ENCODE measurements at places on chromosomes 16 and 17.

DNA sequence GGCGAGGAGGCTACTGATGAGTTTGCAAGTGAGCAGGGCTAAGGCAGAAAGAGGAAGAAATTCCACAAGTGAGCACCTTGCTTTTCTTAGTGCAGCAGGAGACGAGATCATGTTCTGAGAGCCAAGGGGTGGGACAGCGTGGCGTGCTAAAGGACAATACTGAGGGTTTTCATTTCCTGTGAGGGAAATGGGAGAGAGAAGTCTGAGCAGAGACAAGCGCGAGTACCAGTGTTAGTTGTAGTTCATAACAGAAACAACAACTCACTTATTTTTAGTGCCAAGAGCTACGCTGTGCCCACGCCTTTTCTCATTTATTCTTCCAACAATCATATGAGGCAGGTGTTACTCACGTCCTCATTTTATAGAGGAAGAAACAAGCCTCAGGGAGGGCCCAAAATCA, 2.3 kb downstream of the SPACA3 start:
- no peak for DNase-seq

DNA sequence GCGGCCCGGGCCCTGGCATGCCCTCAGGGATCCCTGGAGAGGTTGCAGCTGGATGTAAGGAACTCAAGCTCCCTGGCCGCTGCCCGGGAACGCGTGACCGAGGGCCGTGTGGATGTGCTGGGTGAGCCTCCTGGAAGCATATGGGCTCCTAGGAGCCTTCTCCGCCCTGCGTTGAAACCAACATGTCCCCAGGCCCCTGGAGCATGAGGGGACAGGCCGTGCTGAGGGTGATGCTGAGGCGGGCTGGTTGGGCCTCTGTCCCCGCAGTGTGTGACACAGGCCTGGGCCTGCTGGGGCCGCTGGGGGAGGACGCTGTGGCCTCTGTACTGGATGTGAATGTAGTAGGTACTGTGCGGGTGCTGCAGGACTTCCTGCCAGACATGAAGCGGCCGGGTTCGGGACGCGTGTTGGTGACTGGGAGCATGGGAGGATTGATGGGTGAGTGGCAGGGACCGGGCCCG, 5.7 kb upstream of the HSD17B1 start:
- no peak for DNase-seq

DNA sequence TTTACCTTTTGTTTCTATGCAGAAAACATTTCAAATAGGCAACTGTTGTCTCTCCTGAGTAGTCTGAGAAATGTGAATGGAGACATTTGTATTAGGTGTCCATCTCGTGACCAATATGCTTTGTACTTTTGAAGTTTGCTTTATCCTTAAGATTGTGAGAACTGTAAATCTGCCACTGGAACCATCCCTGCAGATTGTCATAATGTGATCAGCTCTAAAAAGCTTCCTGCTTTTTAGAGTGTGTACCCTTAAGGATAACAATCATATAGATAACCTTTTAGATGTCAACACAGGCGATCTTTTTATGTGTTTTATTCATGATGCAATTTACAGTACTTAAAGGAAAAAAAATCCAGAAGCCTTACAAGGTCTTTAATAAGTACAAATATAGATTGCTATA, 63.5 kb downstream of the PRKCA start:
- DNase-seq = no peak

DNA sequence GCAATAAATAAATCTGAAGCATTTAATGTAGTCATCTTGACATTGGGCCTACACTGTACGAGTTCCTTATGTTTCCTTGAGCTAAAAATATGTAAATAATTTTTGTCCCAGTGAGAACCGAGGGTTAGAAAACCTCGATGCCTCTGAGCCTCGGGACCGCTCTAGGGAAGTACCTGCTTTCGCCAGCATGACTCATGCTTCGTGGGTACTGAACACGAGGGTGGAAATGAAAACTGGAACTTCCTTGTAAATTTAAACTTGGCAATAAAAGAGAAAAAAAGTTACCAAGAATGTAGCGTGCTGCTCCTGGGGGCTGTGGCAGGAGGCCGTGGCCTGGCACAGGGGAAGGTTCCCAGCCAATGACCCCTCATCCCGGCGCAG, 74.1 kb downstream of the SOCS1 start:
- no peak for DNase-seq

DNA sequence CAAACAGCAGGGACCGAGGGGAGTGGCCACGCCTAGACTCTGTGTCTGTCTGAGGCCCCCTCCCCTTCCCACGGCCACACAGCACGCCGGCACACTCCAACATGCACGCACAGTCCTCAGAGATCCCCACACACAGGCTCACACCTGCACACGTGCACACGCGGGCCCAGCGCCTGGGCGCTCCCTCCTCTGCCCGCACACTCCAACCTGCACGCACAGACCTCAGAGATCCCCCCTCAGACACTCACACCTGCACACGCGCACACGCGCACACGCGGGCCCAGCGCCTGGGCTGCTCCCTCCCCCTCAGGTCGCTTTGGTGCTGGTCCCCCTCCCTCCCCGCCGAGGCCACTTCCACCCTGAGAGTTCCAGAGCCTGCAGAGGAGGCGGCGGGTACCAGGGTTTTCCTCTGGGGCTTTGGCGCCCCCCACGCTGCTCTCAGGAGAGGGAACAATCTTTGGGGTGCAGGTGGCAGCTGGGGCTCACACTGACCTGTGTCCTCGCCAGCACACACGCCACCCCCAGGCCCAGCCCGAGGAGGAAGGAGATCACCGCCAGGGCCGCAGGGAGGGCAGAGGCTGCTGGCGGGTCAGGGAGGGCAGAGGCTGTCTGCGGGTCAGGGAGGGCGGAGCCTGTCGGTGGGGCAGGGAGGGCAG, 1.6 kb downstream of the CD7 start:
- DNase-seq = no peak

DNA sequence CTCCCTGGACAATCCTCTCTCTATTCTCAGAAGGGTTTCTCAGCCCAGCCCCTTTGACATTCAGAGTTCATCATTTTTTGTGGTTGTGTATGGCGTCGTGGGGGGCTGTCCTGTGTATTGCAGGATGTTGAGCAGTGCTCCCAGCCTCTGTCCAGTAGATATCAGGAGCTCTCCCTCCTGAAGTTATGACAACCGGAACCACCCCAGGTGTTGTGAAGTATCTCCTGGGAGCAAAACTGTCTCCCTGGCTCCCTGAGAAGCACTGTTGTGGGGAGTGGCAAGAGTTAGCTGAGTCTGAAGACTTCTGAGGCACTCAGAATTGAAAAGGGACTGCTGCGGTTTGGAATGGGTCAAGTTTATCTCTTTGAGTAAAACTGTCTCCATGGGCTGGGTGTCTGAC, 55.9 kb upstream of the MGAT5B start:
- no peak for DNase-seq

DNA sequence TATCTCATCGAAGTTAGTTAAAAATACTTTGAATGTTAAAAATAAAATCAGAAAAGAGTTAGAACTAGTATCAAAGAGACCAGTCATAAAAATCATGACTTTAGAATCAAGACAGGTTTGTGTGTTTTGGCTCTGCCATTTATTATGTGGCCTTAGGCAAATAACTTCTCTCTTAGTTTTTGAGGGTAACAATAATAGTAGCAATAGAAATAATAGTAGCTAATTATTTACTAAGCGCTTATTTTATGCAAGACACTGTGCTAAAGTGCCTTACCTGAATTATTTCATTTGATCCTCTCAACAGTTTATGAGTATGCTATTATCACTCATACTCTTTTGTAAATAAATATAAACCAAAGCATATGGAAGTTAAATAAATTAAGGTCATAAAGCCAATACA, 77.0 kb downstream of the SMURF2 start:
- DNase-seq = no peak

DNA sequence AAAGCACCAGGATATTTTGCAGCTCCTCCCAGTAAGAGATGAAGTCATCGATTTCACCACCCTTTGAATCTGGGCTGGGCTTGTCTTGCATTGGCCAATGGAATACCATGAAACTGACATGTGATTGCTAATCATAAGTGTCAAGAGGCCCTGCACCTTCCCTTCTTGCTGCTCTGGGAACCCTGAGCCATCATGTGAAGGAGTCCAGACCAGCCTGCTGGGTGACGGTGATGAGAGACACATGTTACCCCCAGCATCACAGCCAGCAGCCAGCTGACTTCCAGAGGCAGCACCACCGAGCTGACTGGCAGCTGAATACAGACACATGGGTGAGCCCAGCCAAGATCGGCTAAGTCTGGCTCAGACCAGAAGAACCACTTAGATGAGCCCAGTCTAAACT, 43.6 kb upstream of the CACNG4 start:
- no peak for DNase-seq

DNA sequence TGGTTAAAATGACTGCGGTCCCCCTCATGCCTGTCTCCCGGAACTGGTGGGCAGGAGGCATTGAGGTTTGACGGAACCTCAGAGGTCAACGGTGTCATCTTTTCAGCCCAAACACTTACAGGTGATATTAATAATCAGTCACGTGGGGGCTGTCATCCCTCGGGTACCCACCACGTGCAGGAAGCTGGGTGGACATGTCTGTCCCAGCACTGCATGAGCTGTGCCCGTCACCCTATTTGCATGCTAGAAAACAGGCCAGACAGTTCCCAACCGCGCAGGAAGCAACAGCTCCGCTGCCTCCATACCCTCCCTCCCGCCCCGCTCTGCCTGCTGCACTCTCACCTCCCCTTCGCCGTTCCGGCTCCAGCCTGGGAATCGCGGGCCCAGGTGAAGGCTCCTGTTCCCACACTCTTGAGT, 1.4 kb downstream of the SYNGR3 start:
- DNase-seq = no peak

GRCh38 chr16:10013364-10013763, 168.9 kb downstream of the GRIN2A start:
- DNase-seq = no peak

GRCh38 chr16:17241264-17241835, 229.4 kb downstream of the XYLT1 start:
- no peak for DNase-seq

DNA sequence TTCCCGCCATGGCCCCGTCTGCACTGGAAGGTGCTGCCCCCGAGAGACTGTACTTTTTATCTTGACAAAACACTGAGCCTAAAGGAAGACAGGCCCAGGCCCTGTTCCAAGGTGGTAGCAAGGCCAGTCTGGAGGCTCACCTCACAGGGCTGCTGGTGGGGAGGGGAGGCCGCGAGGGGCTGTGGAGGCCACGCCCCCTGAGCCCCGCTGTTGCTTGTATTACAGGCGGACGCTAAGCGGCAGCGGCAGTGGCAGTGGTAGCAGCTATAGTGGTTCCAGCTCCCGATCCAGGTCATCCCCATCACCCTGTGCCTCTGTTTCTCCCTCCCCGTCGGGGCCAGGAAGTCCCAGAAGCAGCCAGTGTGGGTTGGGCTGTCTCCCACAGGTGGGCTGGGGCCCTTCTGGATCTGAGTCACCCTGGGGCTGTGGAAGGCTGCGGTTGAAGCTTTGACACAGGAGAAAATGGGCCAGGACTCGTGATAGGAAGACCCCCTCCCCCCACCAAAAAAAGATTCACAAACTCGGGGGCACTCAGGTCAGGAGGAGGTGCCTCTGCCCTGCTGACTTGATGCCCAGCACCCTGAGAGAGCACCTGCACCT, 13.3 kb upstream of the IL17C start:
- DNase-seq = no peak

DNA sequence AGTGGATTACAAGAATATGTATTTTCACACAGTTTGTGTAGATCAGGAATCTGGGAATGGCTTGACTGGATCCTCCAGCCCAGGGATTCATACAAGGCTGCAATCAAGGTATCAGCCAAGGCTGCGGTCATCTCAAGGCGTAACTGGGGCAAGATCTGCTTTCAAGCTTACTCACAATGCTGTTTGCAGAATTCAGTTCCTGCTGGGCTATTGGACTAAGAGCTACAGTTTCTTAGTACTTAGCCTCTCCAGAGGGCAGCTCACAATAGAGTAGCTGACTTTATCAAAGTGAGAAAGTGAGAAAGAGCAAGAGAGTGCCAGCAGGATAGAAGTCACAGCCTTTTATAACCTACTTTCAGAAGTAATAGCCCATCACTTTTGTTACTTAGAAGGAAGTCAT, 211.0 kb downstream of the MAP2K6 start:
- no peak for DNase-seq
